ENCODE measurements at places on chromosomes 2 and 18.

- DNase-seq: no peak
These were observed 46.3 kb downstream of the ITSN2 start for GRCh38 chr2:24313744-24314632.

DNA sequence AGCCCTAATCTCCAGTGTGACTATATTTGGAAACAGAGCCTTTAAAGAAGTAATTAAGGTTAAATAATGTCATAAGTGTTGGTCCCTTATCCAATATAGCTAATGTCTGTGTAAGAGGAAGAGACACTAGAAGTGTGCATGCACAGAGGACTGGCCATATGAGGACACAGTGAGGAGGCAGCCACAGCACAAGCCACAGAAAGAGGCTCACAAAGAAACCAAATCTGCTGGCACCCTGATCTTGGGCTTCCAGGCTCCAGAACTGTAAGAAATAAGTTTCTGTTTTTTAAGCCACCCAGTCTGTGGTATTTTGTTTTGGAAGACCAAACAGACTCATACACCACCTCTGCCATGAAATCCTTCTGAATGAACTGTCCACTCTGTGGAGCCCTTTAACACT is 186.4 kb upstream of the SLC39A10 start:
- DNase-seq: no peak

DNA sequence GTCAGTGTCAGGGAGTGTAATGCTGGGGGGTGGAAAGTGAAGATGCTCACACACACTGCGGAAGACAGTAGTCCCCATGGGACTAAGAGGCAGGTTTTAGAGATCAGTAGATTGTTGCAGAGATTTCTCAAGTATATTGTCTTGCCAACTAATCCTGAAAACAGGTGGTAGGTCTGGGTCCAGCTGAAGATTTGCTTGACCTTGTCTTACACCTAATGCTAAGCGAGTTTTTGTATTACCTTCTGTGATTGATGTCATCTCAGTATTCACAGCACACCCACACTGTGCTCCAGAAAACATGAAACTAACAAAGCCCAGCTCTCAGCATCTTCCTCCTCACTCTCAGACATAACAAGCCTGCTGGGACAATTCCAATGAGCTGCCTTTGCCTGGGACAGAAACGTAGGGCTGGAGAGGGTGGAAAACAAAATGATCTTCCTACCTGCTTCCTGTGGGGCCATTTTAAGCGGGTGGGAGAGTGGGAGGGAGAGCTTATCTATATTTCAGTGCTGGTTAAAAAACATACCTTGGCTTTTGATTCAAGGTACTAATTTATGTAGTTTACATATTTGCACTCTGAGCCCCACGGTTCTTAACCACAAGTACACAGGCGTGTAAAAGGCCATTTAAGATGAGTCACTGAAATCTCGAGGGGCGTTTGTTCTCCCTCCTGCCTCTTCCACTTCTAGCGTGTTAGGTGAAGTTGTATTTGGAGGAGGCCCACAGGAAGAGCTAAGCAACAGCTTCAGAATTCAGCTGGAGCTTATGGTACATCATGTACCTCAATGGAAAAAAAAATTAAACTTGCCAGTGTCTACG is 23.1 kb upstream of the RBMS1 start:
- no peak for DNase-seq

DNA sequence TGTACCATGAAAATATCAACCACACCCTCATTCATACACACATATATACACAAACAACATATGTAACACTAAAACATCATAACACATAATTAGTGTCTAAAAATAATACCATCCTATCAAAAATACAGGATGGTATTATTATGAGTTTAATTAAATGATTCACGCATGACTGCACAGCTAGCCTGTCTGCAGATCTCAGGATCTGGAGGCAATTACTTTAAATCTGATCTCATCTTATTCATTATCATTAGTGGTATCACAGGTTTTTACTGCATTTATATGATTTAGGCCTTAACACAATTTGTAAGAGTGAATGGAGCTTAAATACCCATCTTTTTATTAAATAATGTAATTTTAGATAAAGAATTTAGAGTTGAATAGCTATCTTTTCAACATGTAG is 443.4 kb upstream of the LINC00305 start:
- DNase-seq: no peak

DNA sequence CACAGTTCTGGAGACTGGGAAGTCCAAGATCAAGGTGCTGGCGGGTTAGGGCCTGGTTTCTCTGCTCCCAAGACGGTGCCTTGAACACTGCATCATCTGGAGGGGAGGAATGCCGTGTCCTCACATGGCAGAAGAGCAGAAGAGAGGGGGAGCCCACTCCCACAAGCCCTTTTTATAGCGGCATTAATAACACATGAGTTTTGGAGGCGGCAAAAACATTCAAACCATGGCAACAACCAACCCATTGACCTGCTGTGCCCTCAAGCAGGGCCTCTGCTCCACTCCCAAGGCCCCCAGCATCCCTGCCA is 62.0 kb downstream of the SMAD7 start:
- DNase-seq: no peak

DNA sequence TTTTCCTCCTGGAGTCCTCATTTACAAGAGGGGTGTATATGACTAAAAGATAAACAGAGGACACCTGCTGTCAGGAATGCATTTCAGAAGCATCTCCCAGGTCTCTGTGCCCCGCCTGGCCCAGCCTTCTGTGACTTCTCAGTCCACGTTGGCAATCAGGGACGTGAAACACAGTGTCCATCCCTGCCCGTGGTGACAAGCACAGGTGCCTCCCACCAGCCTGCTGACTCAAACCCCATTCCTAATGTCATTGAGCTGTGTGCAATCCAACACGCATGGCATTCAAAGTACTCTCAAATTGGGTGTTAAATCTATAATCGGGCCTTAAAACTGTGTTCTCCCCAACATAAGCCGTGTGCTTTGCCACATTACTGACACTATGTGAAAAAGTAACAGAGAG is 343.2 kb downstream of the EIPR1 start:
- no peak for DNase-seq

GRCh38 chr2:234796045-234796591 is 155.7 kb upstream of the SH3BP4 start:
- no peak for DNase-seq

- DNase-seq: no peak
These were observed 103.0 kb downstream of the KYNU start for GRCh38 chr2:142980246-142981068.

GRCh38 chr2:224612578-224612977 is 27.4 kb upstream of the CUL3 start:
- DNase-seq: no peak

DNA sequence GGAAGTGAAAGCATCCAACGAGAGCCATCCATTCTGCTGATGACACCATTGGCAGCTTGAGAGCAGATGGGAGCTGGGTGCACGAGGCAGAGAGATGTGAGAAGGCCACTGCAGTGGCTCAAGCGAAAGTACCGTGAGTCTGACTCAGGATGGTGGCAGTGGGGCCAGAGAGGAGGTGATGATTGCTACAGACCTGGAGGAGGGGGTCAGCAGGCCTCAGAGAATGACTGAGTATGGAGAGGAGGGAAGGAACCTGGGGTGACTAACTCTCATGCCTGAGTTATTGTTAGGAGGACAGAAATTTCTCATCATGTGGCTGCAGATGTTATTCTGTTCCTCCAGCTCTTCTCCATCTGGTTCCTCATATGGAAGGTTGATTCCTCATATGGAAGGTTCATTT is 8.8 kb upstream of the ZBTB7C start:
- no peak for DNase-seq

DNA sequence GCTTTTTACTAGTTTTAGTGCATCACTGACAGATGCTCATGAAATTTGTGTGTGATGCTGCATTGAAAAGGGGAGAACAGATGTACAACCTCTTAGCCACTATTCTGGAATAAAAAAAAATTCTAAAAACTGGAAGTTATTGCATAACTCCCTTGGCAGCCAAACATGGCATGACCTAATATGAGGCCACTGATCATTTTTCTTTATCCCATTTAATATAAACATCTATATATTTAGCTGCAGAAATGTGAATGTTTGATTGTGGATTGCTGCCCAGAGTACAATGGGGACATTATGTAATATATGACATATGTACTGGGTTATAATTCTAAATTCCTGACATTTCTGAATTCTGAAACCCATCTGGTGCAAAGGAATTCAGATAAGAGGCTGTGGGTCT is 86.5 kb downstream of the CDCA7 start:
- no peak for DNase-seq

GRCh38 chr2:60476206-60476954 is 77.1 kb downstream of the BCL11A start:
- DNase-seq: no peak

DNA sequence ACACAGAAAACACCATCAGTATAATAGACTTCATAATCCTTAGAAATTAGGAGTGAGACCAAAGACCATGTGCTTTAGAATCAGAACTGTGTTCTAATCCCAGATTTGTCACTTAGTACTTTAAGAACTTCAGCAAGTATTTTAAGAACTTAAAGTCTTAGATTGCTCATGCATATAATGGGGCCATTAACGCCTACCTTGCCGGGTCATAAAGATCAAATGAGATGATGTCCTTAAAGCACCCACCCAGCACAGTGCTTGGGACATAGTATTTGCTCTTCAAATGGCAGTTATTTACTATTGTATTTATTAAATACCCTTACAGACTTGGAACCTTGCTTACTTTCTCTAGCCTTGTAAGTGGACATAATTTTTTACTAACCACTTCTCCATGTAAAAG is 156.1 kb downstream of the GREB1L start:
- no peak for DNase-seq

DNA sequence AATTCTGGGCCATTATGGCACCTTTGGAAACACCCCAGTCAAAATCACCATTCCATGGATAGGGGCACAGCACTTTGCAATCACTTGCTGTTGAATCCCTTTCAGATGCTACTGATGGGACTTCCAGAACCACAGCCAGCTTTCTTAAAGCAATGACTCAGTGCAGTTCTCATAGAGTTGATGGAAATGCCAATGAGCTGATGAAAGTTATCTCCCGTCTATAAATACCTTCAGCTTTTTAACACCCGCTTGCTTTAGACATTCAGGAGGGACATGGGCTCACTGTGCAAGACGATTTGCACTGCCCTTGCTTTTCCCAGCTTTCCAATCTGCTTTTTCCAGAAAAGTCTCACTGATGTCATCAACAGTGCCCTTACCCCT is 66.7 kb upstream of the RPL31 start:
- DNase-seq: no peak

DNA sequence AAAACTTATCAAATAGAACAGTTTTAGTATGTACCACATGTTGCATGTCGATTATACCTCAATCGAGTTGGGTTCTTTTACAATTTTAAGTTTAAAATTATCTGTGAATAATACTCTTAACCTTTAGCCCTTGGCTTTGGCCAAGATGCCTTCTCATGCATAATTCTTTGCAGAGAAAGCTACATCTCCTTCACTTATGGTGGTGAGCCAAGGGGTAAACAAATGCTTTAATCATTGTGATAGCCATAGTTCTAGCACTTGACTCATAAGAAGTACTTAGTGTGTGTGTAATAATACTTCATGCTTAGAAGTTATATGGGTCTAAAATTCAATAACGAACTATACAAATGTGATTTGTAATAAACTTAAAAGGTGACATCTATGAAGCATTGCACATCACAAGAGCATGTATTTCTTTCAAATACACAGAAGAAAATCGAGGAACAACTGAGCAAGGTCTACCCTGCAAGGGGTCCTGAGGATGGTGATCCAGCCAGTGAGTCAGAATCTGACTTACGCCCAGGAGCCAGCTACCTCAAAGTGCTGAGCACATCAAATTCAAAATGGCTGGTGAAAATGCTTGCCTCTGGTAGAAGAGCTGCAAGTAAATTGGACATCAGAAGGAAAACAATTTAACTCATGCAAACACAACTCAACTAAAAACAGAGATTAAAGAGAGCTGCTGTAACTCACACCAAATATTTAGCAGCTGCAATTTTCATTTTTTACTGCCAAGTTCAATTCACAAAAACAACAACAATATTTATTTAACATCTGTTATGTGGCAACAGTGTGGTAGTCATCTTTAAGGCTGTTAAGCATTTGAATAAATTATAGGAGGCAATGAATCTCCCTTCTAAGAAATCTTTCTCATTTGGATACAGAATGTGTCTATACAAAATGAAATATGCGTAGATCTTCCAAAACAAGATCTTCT is 23.8 kb upstream of the TTC39C start:
- DNase-seq: no peak

- DNase-seq: no peak
These were observed 201.7 kb upstream of the HS6ST1 start for GRCh38 chr2:128520340-128520739.

GRCh38 chr2:77666251-77666980 is 144.2 kb upstream of the LRRTM4 start:
- no peak for DNase-seq

DNA sequence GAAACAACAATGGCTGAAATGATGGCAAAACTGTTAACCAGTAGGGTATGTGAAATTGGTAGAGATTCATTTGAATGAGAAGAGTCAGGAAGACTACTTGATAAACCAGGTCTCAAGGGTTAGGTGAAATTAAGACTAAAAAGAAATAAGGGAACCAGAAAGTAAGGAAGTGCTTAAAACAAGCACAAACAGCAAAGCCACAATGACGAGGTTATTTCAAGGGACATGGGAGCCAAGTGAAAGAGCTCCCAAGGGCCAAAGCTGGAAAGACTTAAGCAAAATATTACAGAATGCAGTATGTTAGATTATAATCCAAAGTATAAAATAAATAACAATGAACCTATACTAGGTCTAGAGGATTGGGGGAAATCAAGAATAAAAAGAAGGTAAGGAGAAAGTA is 19.3 kb upstream of the CD302 start:
- DNase-seq: no peak

DNA sequence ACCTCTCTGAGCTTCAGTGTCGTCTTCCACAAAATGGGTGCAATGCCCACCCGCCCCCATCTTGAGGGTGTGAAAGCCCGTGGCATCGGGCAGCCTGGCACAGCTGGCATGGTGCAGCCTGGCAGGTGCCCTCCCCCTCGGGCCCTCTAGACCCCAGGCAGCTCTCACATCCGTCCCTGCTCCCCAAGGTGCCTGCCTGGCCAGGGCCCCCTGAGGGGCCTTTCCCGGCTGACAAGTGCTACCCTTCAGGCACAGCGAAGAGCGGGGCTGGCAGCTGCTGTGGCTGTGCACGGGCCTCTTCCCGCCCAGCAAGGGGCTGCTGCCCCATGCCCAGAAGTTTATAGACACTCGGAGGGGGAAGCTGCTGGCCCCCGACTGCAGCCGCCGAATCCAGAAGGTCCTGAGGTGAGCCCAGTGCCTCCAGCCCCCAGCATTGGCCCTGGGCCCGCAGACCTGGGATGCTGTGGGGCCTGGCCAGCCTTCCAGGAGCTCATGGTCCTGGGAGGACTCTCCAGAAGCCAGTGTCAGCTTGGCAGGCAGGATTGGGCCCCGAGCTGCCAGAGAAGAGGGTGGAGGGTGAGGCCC is 13.9 kb upstream of the GPR17 start:
- no peak for DNase-seq

- DNase-seq: peak; percentile 66
These were observed at the start of gene FHOD3 for GRCh38 chr18:36297417-36298125. Gene FHOD3 (plus strand): TSS chr18:36297713. CDS start chr18:36297836, 123 bp downstream.

GRCh38 chr2:109380502-109381326 is 233.1 kb downstream of the SEPTIN10 start:
- peak; percentile 18 for DNase-seq

Measured in 8988T (cell line).